ENCODE measurements at places on chromosomes 5 and 9. TPM values are rescaled to one million over a fixed set of nuclear protein-coding genes. Genes with fewer than 3 reads are reported as not detected.

DNA sequence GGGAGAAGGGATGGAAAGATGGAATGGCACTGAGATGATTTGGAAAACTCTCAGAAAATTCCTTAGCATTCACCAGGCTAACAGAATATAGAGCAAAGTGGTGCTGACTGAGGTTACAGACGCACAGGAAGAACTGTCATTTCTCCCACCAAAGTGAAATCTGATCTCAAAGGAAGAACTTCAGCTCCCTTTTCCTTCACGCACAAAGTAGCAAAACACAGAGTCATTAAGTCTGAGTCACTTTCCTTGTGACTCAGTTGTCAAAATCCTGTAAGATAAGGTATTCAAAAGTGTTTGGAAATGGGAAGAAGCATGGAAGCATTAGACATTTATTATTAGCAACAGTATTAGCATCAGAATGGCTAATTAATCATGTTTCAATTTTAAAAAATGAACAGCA lies 11.7 kb downstream of the MPDZ start:
- no peak for DNase-seq

DNA sequence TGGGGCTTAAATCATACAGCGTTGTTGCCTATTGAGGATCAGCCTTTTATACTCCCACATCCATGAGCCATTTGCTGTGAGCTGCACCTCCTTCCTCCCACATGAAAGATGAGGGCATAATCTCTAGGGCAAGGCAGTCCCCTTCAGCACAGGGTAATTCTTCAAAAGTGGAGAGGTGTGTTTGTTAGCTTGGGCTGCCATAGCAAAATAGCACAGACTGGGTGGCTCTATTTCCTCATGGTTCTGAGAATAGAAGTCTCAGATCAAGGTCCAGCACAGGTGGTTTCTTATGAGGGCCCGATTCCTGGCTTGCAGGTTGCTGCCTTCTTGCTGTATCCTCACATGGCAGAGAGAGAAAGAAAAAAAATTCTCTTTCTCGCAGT lies 121.8 kb upstream of the SLC12A2 start:
- no peak for DNase-seq

GRCh38 chr5:88145611-88146467 lies 122.8 kb downstream of the TMEM161B start:
- DNase-seq, result no peak

GRCh38 chr5:55232985-55233928 lies at the start of gene CCNO:
Gene CCNO (minus strand): TSS chr5:55233608. CDS start chr5:55233523, 85 bp downstream.
- peak; percentile 94 for DNase-seq

DNA sequence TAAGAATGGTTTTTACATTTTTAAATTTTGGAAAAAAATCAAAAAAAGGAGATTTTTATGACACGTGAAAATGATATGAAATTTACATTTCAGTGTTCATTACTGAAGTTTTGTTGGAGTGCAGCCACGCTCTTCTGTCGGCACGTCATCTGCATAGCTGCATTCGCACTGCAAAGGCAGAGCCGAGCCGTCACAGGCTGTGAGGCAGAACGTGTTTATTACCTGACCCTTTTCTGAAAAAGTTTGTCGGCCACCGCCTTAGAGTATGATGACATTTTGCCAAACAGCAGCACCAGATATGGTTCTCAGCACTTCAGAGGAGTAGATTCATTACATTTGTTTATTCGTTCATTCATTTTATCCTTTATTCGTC lies 24.1 kb downstream of the HRH2 start:
- peak; percentile 70 for DNase-seq

GRCh38 chr9:14205463-14205862 lies 108.5 kb downstream of the NFIB start:
- no peak for DNase-seq

- DNase-seq, result no peak
Measured at GRCh38 chr5:77560677-77561263, 68.7 kb upstream of the WDR41 start.

GRCh38 chr5:38996123-38996522 lies 78.1 kb downstream of the RICTOR start:
- no peak for DNase-seq

DNA sequence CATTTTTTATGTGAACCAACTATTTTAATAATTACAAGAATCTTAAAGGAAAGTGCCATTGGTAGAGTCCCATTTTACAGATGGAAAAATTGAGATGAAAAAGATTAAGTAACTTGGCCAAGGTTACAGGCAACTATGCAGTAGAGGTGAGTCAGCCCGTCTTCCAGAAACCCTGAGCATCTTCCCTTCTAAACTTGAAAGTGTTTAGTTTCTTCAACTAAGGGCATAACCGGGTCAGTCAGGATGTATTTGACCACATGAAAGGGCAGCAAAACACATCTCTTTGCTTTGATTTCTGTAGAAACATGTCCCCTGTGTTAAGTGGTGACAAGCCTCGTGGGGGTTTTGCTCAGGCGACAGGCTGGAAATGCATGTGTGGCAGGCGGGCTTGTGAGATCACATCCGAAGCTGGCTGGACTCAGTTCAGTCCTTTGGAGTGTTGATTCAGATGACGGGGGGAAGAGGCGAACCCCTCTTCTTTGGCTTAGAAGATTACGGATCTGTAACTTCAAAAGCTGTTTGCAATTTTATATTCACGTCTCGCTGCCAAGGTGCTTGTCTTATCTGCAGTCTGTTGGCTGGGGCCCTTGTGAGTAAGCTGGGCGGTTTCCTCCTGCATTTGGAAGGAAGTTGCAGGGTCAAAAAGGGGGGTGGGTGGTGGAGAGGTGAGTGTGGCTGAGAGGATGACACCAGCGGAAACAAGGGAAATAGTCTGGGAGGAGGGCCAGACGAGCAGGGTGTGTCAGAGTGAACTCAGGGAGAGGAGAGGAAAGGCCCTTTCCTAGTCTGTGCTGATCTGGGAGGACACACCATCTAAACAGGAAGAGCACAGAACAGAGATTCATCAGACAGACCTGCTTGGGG lies 78.9 kb upstream of the RPS23 start:
- DNase-seq, result peak; percentile 90

GRCh38 chr5:107869438-107870115 lies 198.8 kb upstream of the EFNA5 start:
- no peak for DNase-seq

DNA sequence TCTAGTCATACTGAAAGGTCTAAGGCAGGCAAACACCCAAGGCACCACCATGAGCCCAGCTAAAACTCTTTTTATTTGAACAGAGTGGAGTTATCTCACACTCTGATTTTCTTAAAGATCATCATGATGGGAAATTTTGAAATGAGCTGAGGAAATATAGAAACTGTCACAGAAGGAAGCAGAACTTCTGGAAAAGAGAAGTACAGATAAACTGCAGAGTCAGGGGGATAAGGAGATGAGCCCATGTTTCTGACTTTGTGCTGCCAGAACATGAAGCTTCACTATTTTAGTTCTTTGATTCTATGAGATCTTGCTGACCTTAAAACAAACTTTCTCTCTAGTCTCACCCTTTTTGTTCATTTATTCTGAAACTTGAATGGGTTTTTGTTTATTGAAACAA lies 406.5 kb upstream of the EDIL3 start:
- DNase-seq, result no peak

GRCh38 chr5:112119508-112119907 lies 299.6 kb downstream of the EPB41L4A start:
- no peak for DNase-seq

- DNase-seq, result no peak
Measured at GRCh38 chr5:11527652-11528349, 376.4 kb downstream of the CTNND2 start.

DNA sequence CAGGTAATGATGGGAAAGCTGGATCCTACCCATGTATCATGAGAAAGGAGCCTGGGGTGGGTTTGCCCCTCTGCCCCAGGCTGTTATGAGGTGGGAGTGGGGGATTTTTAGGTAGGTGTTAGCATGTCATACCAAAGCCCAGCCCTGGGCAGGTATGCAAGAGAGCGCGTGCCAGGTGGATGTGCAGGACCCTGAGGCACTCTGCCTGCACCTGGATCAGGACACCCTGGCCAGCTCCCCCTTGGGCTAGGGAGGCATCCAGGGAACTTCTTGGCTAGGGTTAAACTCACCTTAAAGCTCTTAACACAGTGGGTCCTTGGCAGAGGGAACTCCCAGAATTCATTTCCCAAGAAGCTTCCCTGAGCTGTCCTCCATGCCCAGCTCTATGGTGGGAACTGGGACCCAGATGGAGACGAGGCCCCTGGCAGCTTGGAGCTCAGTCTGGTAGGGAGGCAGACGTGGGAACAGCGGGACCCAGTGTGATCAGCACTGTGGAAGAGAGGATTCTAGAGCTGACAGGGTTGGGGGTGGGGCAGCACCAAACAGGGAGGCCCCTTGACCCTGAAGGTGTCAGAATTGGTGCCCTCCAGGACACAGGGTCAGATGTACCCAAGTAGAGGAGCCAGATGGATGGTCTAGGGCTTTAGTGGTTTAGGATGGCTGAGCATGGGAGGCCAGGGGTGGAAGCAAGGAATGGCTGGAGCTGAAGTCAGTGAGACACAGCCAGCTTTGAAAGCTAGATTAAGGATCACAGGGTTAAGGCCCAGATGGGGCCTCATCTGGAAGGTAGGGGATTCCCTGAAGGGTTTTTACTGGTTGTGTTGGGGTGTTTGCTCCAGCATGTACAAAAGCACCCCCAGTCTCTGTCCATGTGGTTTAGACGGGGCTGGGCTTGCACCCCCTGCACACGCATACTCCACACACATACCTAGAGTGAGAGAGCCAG lies 2.2 kb upstream of the PRR7 start:
- peak; percentile 44 for DNase-seq

DNA sequence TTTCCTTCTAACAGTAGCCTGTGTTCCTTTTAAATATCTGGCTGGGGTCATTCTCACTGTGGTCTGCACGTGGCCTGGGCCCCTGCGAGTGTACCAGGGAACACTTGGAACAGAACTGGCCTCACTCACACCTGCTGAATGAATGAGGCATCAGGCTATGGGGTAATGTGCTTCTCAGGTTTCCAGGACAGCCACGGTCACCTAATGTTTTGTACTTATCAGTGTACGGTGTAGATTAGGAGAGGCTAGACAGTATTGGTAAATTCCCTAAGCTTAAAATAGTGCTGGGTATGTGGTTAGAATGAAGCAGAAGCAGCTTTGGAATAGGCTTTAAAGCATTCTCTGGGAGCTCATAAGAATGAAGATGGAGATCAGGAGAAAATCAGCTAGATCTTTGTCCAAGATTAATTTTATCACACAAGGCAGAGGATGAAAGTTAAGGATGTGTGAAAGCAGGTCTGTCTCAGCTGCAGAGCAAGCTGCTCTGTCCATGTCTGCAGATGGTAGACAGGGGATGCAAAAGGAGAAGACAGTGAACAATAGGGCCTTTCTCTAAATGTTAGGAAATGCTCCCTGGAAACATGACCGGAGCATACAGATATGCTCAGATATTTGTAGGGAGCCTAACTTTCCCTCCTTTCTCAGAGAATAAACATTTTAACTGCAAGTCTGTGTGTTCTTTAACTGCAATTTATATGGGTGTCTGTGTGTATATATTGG lies 267.5 kb downstream of the NR3C1 start:
- no peak for DNase-seq

DNA sequence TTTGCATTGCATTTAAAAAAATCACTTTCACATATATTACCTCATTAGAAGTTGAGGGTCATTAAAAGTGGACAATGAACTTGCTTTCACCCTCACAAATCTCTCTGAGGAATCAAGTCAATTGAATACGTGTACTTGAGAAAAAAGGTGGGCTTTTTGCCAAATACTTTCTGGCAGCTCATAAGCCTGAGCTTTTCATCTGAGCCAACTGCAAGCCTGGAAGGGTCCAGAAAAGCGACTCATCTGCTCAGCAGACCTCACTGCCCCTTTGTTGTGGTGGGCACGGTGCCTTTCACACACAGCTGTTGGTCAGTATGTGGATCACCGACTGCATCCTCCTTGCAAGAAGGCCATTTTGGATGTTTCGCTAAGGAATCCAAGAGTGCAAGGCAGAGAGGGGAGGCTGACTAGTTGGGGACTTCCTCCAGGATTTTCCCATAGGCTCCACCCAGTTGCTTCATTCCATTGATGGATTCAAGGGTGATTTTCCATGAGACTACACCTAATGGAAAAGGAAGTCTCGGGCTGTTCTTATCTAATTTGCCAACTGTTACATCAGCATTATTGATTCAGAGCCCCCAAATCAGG lies 564.7 kb downstream of the PDE4D start:
- DNase-seq, result no peak

GRCh38 chr9:110076894-110077725 lies 130.8 kb downstream of the C9orf152 start:
- DNase-seq, result no peak

DNA sequence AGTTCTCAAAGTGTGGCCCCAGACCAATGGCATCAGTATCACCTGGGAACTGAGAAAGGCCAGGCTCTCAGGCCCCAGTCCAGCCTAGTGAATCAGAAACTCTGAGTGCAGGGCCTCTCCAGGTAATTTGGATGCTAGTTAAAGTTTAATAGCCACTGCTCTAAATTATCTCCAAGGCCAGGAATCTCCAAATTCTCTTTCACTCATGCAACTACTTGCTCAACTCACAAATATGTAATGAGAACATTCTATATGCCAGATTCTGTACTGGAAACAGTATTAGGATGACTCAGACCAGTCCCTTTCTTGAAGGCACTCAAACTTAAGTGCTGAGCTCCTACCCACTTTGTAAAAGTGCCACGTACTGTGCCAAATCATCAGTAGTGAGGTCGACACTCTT lies 84.6 kb downstream of the PAPPA start:
- DNase-seq, result no peak

- no peak for DNase-seq
Measured at GRCh38 chr5:45862763-45863162, 166.6 kb upstream of the HCN1 start.

DNA sequence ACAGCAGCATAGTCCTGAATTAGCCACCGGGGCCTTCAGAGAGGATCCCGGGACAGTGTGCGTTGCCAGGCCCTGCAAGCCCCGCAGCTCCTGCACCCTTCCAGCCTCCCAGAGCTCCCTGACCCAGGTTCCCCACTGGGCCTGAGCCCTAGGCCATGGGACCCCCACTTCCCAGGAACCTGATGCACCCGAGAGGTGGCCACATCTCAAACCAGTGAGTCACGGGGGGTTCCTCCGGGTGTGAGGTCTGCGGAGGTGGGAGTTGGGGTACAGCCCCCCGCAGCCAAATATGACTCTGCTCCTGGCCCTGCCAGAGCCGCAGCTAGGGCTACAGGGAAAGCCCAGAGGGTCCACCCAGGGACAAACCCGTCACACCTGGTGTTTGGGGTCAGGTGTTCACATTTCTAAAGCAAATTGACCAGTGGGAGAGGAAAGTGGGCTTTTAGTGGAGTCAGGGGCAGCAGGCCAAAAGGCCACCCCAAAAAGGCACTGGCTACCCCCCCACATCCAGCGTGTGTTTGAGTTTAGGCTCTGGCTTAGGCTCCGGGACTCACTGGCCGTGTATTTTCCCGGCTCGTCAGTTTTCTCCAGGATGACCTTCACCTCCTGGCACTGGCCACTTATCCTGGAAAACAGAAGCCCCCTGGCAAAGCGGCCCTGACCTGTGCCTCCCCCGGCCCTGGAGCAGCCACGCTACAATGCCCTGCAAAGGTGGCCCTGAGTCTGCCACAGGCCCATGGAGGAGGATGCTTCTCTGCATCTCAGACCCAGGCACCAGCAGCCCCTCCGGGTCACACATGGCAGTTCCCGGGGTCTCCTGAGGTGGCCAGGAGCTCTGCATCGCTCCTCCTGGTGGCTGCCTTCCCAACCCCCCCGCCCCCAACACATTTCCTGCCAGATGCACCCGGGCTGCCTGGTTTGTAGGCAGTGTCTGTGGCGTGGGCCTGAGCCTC lies 17.4 kb upstream of the OBP2B start:
- DNase-seq, result no peak

Gene C9orf152
- total RNA-seq, result not detected

Gene HRH2
- 12.6 TPM for total RNA-seq

Gene CHSY3
- total RNA-seq, result 32.5 TPM

Gene LRRC70
- total RNA-seq, result 9.6 TPM

Gene PCDHA1
- not detected for total RNA-seq

Gene LHX3
- total RNA-seq, result not detected

Gene TIMD4
- 0.65 TPM for total RNA-seq

Gene MRPS2
- total RNA-seq, result 16.1 TPM

Gene TMEM252
- not detected for total RNA-seq

Gene MTX3
- total RNA-seq, result 11.8 TPM

All from aorta (tissue), 5 donors.